ENCODE measurements at places on chromosomes 13 and 19. TPM values are rescaled to one million over a fixed set of nuclear protein-coding genes. Genes with fewer than 3 reads are reported as not detected.

Gene AMH
- 50.1 TPM for total RNA-seq

DNA sequence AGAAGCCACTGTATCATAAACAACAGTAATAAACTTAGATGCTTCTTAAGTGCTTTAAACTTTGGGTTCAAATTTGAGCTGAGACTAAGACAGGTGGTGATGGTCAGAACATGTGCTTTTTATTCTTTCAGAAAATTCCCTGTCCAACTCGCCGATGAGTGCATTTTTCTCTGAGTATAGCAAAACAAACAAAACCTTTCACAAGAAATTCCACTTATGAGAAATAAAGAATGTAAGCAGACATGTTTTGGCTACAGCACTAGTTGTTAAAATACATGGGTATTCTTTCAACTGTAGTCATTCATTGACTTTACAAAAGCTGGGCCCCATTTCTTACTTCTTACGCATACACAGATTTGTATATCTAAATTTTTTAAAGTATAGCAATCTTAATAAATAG lies 125.6 kb downstream of the SPRY2 start:
- no peaks in the 10 kb centered on the region for H3K36me3 ChIP-seq
- no peak for DNase-seq
- no peaks in the 10 kb centered on the region for H3K27me3 ChIP-seq
- H3K4me1 ChIP-seq = peaks cover 41% of the 10 kb centered on the region
- peak overlapping the region; percentile 94 for H3K27ac ChIP-seq
- no peak overlapping the region for H3K4me3 ChIP-seq

- no peak overlapping the region for H3K27ac ChIP-seq
- H3K27me3 ChIP-seq = peaks cover 28% of the 10 kb centered on the region
- no peaks in the 10 kb centered on the region for H3K36me3 ChIP-seq
- H3K4me1 ChIP-seq = peaks cover 2% of the 10 kb centered on the region
- no peak overlapping the region for H3K4me3 ChIP-seq
Measured at GRCh38 chr19:45311621-45312020, 11.1 kb downstream of the CKM start.

Gene SIGLEC8
- not detected for total RNA-seq

GRCh38 chr19:50050406-50051227 lies 24.8 kb downstream of the ZNF473 start:
- peak overlapping the region; percentile 14 for H3K27ac ChIP-seq
- H3K36me3 ChIP-seq = peaks cover 33% of the 10 kb centered on the region
- DNase-seq = no peak

DNA sequence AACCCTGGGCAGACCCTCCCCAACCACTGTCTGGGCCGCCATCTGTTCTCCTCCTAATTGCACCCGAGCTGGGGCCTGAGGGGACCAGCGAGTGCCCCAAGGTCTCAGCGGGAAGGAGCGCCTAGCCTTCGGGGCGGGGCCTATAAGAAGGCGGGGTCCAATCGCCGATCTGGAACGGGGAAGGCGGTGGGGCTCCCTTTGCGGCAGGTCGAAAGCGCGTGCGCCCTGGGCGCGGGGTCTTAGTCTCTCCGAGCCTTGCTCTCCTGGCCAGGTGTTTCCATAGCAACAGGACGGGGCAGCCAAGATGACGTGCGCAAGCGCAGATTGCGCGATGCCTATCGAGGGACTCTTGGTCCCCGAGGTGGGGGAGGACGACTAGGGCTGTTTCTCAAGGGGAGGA lies 2.8 kb downstream of the MAST1 start:
- H3K4me3 ChIP-seq = peak overlapping the region; percentile 63
- peak; percentile 50 for DNase-seq
- H3K27ac ChIP-seq = no peak overlapping the region
- peaks cover 12% of the 10 kb centered on the region for H3K4me1 ChIP-seq
- H3K36me3 ChIP-seq = no peaks in the 10 kb centered on the region
- peaks cover 76% of the 10 kb centered on the region for H3K27me3 ChIP-seq

- no peak overlapping the region for H3K27ac ChIP-seq
- H3K36me3 ChIP-seq = no peaks in the 10 kb centered on the region
- no peaks in the 10 kb centered on the region for H3K4me1 ChIP-seq
- peaks cover 14% of the 10 kb centered on the region for H3K27me3 ChIP-seq
Measured at GRCh38 chr13:87769445-87769844, 98.3 kb downstream of the SLITRK5 start.

Gene ZSCAN1
- total RNA-seq = 2.9 TPM

DNA sequence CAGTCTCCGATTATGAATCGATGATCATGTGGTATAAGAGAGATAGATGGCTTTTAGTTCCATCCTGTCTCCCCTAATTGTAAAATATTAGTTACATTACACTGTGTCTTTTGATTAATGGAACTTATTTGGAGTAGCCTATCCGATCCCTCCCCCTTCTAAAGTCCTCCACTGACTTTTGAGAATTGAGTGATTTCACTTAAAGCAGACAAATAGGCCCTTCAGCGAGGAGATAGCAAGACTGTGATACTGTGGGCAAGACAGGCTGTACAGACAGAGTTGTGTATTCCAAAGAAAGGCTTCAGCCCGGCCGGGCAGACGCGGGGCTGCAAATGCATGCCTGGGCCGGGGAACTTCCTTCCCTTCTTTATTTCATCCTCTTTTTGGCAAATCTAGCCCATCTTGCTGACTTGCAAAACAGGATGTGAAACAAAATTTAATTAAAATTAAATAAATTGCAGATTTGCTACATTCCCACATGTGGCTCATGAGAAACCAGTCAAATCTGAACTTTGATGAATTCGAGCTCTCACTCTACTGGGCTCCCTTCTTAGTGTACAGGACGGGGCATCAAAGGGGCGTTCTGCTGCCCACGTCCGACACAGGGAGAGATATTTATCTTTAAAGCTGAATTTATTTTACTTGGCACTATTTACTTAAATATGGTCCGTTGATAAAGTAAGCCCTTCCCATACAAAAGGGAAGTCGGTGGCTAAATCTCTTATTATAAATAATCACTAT lies 314.8 kb downstream of the ZNF536 start:
- H3K27ac ChIP-seq = peak overlapping the region; percentile 91
- peaks cover 72% of the 10 kb centered on the region for H3K4me1 ChIP-seq
- no peaks in the 10 kb centered on the region for H3K36me3 ChIP-seq
- peak overlapping the region; percentile 50 for H3K4me3 ChIP-seq
- no peak for DNase-seq
- peaks cover 18% of the 10 kb centered on the region for H3K27me3 ChIP-seq

GRCh38 chr13:87295636-87296035 lies 375.5 kb upstream of the SLITRK5 start:
- H3K4me3 ChIP-seq = no peak overlapping the region
- DNase-seq = no peak
- no peaks in the 10 kb centered on the region for H3K4me1 ChIP-seq
- no peaks in the 10 kb centered on the region for H3K36me3 ChIP-seq

Gene KRTDAP
- 3.3 TPM for total RNA-seq

Gene SIGLEC14
- total RNA-seq = not detected

DNA sequence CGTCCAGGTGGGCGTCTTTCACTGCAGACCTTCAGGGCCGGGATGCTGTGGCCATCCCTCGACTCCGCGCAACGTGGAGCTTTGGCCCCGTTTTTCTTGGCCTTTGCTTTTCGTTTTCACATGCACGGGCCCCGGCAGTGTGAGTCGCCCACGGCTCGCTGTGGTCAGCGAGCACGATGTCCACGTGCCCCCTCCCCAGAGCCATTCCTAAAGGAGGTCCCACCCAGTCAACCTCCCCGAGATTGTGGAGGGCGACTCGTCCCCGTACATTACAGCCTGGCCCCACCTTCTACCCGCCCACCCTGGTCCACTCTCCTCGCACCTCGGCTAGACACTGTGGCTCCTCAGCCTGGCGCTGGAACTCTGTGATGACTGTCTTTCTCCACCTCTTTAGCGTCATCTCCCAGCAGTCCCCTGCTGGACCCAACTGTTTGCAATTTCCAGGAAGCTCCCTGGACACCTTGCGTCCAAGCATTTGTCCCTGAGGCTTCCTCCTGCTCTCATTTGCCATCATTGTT lies 405 bp downstream of the ZNF446 start:
- H3K27ac ChIP-seq = peak overlapping the region; percentile 92
- no peak for DNase-seq
- H3K36me3 ChIP-seq = peaks cover 5% of the 10 kb centered on the region
- no peaks in the 10 kb centered on the region for H3K27me3 ChIP-seq
- peaks cover 11% of the 10 kb centered on the region for H3K4me1 ChIP-seq
- H3K4me3 ChIP-seq = peak overlapping the region; percentile 93

DNA sequence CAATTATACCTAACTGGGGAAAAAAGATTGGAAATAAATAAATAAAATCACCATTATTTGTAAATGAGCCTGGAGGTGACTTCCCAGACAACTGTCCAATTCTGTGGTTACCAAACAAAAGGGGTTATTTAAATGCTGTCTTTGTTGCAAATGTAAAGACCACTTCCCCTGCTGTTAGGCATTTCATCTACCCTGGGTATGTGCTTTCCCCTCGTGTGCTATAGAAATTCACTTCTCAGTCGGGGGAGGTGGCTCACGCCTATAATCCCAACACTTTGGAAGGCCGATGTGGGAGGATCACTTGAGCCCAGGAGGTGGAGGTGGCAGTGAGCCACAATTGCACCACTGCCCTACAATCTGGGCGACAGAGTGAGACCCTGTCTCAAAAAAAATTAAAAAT lies 101.9 kb upstream of the AKAP11 start:
- no peak for DNase-seq
- peaks cover 14% of the 10 kb centered on the region for H3K4me1 ChIP-seq
- no peak overlapping the region for H3K27ac ChIP-seq

GRCh38 chr13:99803141-99803540 lies 168.4 kb downstream of the ZIC5 start:
- H3K27me3 ChIP-seq = peaks cover 30% of the 10 kb centered on the region
- H3K27ac ChIP-seq = no peak overlapping the region
- no peak for DNase-seq
- H3K36me3 ChIP-seq = no peaks in the 10 kb centered on the region
- no peaks in the 10 kb centered on the region for H3K4me1 ChIP-seq

DNA sequence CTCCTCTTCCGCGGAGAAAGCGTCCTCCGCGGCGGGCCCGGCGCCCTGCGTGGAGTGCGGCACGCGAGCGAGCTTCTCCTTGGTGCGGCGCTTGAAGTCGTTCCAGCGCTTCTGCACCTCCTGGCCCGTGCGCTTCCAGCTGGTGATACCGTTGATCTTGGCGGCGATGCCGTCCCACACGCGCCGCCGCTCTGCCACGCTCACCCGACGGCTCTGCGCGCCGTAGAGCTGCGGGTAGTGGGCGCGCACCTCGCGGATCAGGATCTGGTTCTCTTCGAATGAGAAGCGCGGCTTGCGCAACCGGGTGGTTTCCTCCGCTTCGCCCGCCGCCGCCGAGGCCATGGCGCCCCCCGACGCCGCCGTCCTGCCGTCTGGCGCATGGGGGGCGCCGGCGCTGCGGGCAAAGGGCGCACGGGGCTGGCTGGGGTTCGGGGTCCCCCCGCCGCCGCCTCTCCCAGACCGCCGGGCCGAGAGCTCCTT lies 941 bp downstream of the MYPOP start:
- peaks cover 5% of the 10 kb centered on the region for H3K4me1 ChIP-seq
- peaks cover 11% of the 10 kb centered on the region for H3K27me3 ChIP-seq
- no peak overlapping the region for H3K27ac ChIP-seq
- H3K36me3 ChIP-seq = peaks cover 22% of the 10 kb centered on the region
- no peak for DNase-seq

Gene SULT2B1
- total RNA-seq = 0.79 TPM

Gene SYNGR4
- not detected for total RNA-seq

Gene USHBP1
- not detected for total RNA-seq

Measured in mesothelial cell of epicardium (in vitro differentiated cells).